ENCODE measurements at places on chromosomes 16 and 17. TPM values are rescaled to one million over a fixed set of nuclear protein-coding genes. Genes with fewer than 3 reads are reported as not detected.

- H3K4me1 ChIP-seq: peaks cover 8% of the 10 kb centered on the region
- no peak for DNase-seq
- no peaks in the 10 kb centered on the region for H3K27me3 ChIP-seq
- no peaks in the 10 kb centered on the region for H3K36me3 ChIP-seq
- H3K4me3 ChIP-seq: no peak overlapping the region
Observed at GRCh38 chr16:85249418-85250146, 137.3 kb upstream of the CIBAR2 start.

DNA sequence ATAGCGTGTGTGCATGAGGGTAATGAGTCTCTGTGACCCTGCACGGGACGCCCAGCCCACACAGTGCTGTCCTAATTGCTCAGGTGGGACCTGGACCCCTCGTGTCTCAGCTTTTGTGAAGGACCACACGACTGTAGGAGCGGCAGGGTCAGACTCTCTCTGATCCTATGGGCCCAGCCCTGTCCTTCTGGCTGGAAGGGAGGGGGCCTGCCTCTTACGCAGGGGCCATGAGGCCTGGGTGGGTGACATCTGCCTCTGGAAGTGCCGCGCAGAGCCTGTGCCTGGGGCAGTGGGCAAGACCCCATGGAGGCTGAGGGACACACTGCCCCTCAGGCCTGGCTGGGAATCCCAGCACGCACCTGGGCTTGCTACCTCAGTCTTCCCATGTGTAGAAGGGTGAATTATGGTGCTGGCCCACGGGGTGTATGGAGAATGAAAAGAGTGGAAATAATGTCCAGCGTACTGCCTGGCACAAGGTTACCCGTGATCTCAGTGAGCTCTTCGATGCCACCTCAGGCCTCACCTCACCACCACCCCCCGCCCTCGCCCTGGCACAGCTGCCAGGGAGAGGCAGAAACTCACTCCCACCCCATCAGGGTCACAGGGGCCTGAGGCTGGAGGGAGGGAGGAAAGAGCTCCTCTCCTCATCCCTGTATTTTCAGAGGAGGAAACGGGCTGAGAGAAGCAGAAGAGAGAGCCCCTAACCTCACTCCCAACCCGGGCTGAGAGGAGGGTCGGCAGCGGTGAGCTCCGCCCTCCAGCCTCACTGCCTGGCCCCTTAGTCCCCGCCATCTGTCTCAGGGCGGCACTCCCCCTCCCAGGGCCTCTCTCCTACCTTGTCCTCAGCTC is 27.1 kb upstream of the DBNDD1 start:
- H3K27ac ChIP-seq: peak overlapping the region; percentile 83
- H3K36me3 ChIP-seq: no peaks in the 10 kb centered on the region
- no peaks in the 10 kb centered on the region for H3K27me3 ChIP-seq
- peak; percentile 52 for DNase-seq
- peaks cover 6% of the 10 kb centered on the region for H3K4me1 ChIP-seq
- peak overlapping the region; percentile 42 for H3K4me3 ChIP-seq

DNA sequence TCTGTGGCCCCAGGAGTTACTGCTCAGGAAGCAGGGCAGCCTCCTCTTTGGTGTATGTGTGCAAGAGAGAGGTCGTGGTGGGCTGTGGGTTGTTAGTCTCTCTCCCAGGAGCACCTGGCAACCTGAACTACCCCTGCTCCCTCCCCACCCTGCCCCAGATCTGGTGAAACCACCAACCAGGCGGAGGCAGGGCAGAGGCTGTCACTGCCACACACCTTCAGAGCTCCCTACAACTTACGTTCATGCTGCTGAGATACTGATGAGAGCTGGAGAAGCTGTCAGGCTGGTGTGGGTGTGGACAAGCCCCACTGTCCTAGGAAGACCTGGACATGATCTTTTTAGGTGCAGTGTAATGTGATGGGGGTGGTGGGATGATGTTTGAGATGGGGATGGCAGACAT is 24.3 kb downstream of the GOSR2 start:
- H3K27me3 ChIP-seq: no peaks in the 10 kb centered on the region
- no peak for DNase-seq
- H3K4me3 ChIP-seq: no peak overlapping the region
- H3K36me3 ChIP-seq: no peaks in the 10 kb centered on the region
- peaks cover 11% of the 10 kb centered on the region for H3K4me1 ChIP-seq

DNA sequence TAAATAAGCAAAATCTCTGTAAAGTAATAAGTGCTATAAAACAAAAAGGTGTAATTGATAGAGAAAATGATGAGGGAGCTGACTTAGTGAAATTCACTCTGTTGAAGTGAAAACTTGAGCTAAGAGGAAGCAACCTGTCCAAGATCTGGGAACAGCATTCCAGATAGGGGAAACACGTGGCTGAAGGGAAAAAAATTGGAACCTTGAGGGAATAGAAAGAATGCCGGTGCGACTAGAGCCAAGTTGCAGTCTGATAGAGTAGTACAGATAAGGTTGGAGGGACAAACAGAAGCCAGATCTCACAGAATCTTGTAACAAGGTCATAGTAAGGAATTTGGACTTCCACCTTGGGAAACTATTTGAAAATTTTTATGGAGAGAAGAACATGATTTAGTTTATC is 623 bp upstream of the DDX52 start:
- no peak for DNase-seq
- H3K4me1 ChIP-seq: no peaks in the 10 kb centered on the region
- H3K27ac ChIP-seq: peak overlapping the region; percentile 82
- H3K4me3 ChIP-seq: peak overlapping the region; percentile 81
- no peaks in the 10 kb centered on the region for H3K36me3 ChIP-seq

DNA sequence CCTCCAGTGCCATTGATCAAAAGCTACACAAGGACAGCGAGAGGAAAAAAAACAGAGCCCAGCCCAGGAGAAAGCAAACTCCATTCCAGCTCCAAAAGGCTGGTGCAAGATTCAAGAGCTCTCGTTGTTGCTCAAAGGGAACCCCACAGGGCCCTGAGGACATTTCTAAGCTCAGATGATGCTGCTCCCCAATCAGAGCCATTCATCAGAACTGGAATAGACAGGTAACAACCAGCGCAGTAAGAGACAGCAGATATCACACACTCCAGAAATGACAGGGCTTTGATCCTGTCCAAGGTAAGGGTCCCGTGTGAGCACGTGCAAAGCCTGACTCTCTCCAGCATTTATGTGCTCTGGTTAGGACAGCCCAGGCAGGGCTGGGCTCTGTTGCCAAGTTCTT is 20.1 kb downstream of the PMP22 start:
- H3K27me3 ChIP-seq: no peaks in the 10 kb centered on the region
- H3K4me1 ChIP-seq: peaks cover 9% of the 10 kb centered on the region
- no peaks in the 10 kb centered on the region for H3K36me3 ChIP-seq
- no peak overlapping the region for H3K4me3 ChIP-seq
- no peak for DNase-seq

GRCh38 chr16:11835891-11836649 is 15.3 kb downstream of the RSL1D1 start:
- H3K36me3 ChIP-seq: no peaks in the 10 kb centered on the region
- no peaks in the 10 kb centered on the region for H3K27me3 ChIP-seq
- H3K4me1 ChIP-seq: no peaks in the 10 kb centered on the region
- no peak for DNase-seq

GPR139 gene
- polyA plus RNA-seq: not detected

HAGHL gene
- not detected for polyA plus RNA-seq

GPT2 gene
- 6.6 TPM for polyA plus RNA-seq

AIPL1 gene
- polyA plus RNA-seq: not detected

CETP gene
- 0.13 TPM for polyA plus RNA-seq

CCL4L2 gene
- polyA plus RNA-seq: 11.1 TPM

Data from ovary (tissue), 10 donors.